ENCODE measurements at places on chromosomes 5 and 9.

DNA sequence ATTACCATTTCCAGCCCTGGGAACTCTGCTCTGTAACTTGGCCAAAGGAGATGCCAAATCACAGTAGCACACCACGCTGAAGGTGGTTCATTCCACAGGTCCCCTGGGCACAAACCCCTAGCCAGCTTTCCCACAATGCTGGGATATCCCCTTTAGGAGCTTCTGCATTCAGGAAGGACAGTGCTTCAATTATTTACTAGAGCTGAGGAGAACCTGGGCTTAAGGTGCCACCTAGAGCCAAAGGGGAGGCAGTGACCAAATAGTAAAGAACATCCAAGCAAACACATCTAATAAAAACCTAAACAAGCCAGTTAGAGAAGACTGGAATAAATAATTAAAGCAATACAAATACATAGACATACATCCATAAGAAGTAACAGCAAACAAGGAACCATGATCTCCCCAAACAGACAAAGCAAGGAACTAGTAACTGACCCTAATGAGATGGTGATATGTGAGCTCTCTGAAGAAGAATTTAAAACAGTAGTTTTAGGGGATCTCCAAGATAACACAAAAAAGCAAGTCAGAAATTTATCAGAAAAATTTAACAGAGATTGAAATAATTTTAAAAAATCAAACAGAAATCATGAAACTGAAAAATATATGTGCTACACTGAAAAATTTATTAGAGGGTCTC, 14.6 kb downstream of the KIF4B start:
- DNase-seq = no peak

DNA sequence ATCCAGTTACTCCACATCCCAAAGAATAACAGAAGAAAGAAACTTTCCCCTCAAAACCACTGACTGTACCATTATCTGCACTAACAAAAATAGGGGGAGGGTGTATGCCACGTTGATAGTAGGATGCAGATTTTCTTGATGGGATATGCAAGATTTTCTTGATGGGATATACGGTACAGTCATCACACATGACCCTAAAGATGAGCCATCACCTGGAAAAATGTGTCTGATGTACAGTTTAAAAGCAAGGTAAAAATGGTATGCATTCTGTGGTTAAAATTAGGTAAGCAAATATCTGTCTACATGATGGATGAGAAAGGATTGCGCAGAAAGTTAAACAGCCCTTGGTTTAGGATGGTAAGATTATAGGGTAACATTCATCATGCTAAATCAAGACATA, 8.6 kb downstream of the COL23A1 start:
- no peak for DNase-seq

DNA sequence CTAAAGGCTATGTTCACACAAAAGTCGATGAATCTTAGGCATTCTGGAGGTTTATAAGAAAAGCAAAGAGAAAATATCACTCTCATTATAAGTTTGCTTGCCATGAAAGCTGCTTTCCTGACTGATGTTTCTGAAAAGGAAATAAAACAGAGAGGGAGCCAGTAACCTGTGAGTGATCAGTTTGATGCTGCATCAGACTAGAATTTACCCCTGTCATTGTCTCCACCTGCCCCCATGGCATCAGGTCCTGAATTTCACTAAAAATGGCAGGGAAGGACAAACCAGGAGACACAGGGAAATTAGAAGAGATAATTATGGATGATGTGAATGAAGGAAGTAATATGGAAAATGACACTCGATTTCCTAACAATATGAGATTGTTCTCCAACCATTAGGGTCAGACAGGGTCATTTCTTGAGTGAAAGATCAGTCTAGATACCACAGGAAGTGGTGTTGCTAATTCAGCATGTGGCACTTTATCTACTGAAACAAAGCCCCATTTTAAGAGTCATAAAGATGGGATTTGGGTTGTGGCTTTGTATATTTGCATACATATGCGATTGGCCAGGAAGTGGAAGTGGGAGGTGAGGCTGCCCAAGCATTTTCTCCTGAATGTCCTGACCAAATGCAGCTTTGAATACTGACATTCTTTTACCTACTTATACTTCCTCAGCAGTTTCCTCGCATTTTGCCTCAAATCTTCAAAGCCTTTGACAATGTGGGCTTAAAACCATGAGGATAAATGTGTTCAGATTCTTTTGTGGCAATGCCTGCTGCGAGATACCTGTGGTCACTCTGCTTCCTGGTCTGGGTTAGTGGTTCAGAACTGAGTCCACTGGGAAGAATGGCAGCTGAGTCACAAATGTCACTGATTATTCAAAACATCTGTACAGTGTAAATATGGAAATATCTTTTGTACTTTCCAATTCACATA, 29.7 kb downstream of the MEGF10 start:
- no peak for DNase-seq

GRCh38 chr5:171639966-171640365, 145.7 kb upstream of the SMIM23 start:
- DNase-seq = no peak

DNA sequence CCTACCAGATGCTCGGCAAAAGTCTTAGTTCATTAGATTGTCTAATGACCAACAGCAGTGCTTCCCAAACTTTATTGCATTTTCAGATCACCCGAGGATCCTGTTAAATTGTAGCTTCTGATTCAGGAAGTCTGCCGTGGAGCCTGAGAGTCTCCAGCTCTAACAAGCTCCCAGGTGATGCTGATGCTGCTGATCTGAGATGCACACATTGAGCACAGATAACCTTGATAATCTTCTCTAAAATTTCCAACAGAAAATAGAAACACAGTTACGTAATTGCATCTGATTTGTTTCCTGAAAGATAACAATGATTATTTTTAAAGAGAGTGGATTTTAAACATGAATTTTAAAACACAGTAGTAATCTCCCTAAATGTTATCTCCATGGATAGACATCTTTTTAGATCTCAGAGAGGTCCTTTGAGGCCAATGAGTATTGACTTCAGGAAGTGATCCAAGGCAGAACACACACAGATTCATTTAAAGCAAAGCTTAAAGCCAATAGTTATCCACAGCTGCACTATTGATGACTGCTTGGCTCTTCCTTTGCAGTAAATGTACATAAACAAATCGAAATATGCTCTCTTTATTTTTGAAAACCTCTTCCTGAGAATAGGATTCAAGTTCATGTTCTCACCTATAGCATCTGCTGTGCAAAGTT, 122.8 kb upstream of the TNPO1 start:
- DNase-seq = no peak

DNA sequence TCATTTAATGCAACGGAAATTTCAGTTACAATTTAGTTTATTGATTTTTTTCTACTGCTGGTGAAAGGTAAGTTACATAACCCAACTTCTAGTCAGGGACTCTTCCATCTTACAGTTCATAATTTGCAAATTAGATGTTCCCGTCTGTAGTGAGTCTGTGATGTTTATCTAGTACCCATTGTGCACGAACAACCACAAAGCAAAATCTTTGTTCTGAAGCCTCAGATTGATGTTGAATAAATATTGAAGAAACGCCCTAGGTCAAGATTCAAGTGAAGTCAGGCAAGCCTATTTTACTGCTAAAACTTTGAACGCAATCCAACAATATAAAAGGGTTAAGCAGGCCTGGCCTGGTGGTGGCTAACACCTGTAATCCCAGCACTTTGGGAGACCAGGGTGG, 43.1 kb downstream of the BASP1 start:
- no peak for DNase-seq

- DNase-seq = no peak
Observed at GRCh38 chr5:109823597-109823996, 133.9 kb downstream of the MAN2A1 start.

- DNase-seq = no peak
Observed at GRCh38 chr9:119175581-119175980, 193.7 kb downstream of the BRINP1 start.

GRCh38 chr5:429453-430188, 13.4 kb upstream of the EXOC3 start:
- no peak for DNase-seq

DNA sequence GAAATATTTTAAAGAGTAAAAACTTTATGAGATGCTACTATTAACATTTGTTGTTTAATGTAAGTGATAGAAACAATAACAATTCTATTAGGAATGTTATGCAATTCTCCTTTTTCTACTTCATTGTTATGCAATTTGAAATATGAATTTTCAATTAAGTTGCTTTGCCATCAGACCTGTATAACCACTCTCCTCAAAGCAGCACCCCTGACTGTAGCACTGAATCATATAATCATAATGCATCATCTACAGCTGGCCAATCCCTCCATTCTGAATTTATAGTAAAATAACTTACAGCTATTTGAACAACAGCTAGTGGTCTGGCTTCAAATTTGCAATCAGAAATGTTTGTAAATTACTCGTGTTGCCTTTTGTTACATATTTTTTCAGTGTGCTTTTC, 29.2 kb downstream of the FBXO4 start:
- DNase-seq = no peak

- no peak for DNase-seq
Observed at GRCh38 chr5:168334695-168335094, 43.2 kb downstream of the WWC1 start.

- no peak for DNase-seq
Observed at GRCh38 chr9:121886759-121887485, 206.2 kb downstream of the TTLL11 start.

DNA sequence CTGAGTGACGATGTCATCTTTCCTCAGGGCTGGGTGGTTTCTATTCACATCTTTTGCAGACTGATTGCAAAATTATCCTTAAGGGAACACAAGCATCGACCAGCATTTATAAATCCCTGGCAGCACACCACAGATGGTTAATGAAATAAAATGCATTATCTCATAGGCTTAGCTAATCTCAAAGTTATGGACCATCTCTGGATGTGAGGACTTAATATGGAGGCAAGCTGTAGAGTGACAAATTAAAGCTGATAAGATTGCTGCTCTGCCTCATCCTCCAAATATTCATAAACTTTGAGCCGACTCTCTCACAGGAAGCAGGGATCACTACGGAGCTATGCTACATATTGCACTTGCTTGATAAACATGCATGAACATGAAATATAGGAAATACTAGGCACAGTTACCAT, 663.2 kb upstream of the RGMB start:
- no peak for DNase-seq

DNA sequence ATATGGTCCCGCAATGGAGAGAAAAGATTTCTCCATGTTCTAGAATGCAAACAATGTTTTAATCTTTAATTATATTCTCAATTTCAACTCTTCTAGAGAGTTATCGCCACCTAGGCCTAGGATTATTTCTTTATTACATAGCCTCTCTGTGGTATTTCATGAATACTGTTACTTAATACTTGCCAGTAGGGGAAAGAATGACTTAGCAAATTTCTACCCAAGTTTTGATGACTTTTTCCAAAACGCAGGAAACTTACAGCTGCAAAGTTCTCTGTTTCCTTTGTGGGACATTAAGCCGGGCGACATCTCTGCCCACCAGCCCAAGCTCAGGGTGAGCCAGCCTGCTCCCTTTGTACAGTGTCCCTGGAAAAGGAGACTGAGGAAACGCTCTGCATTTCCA, 73.8 kb downstream of the MED27 start:
- no peak for DNase-seq

DNA sequence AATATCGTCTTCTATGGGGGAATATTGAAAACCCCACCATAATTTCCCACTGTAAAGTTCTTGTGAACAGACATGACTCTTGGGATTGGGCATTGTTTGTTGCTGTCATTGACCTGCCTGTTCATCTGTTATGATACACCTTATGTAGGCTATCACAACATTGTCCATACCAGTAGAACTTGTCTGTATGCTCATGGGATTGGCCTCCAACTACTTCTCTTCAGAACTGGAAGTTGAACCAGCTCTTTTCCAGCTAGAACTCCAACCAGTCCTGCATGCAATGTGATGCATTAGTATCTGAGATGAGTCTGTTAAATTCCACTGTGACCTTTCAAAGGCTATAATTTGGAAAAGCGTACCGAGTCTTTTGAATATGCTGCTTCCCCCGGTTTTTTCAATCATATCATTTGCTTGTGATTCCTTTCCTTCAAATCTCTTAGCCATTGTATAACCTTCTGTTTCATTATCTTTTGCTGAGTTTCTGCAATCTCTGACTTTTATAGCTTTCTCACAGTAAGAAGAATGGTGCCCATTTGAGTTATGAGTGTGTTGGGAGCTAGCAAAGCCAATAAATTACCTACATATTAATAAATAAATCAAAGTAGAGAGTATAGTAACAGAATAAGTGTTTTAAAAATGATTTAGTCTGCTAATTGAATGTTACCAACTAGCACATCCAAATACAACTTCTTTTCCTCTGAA, 101.9 kb downstream of the PLK2 start:
- DNase-seq = no peak

GRCh38 chr5:98454904-98455303, 318.6 kb upstream of the RGMB start:
- DNase-seq = no peak

GRCh38 chr5:35146406-35146805, 83.9 kb downstream of the PRLR start:
- no peak for DNase-seq

DNA sequence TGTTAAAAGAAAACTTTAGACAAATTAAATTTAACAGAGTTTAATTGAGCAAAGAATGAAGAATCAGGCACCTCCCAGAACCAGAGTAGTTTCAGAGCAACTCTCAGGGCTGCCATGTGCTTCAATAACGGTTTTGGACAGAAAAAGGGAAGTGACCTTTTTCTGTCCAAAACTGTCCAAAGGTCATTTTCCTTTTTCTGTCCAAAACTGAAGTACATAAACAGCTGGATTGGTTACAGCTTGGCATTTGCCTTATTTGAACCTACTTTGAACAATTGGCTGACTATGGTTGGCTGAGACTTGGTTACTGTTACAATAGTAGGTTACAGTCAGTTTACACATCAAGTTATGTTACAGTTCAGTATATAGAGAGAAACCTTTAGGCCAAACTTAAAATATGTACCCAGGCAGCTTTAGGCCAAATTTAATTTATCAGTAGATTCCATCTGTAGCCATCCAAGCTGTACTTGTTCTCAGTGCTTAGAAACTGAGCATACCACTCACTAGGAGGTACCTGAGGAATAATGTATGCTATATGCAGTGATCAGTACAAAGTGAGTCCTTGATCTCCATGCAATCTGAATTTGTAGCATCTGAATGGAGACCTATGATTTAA, 44.0 kb downstream of the C9orf85 start:
- no peak for DNase-seq

DNA sequence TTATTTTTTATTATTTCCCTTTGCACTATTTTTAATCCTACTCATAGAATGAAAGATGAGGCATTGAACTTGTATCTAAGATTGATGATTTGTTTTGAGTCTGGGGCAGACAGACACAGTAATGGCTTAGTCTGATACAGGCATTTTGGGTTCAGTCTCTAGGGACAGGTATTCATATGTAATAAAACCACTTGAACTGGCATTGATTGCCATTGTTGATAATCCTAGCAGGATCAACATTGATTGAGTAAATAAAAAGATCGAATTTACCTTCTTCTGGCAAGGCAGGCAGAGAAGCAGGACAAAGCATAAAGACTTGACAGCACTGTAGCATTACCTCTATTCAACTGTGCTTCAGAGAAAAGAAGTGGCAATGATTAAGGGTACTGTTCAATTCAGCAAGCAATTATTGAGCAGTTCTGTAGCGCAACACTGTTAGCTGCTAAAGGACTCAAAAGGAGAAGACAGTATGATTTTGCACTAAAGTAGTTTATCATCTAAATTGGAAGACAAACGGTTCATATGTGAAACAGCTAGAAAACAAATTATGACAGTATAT, 144.4 kb downstream of the COMMD10 start:
- no peak for DNase-seq

GRCh38 chr5:126640866-126641265, 40.1 kb downstream of the PHAX start:
- no peak for DNase-seq

All from stimulated activated CD4-positive, alpha-beta T cell treated with anti-CD3 and anti-CD28 coated beads, Interleukin-4, amount 100 ng/mL, for 24 hours (primary cell).